ENCODE measurements at places on chromosomes 11 and 22. TPM values are rescaled to one million over a fixed set of nuclear protein-coding genes. Genes with fewer than 3 reads are reported as not detected.

KRTAP5-8 gene
- total RNA-seq = not detected

KRTAP5-10 gene
- total RNA-seq = not detected

SYT7 gene
- 0.59 TPM for total RNA-seq

LINC01488 gene
- total RNA-seq = not detected

HTR3A gene
- total RNA-seq = not detected

MYO7A gene
- 0.18 TPM for total RNA-seq

AGBL2 gene
- total RNA-seq = 2.0 TPM

SUSD2 gene
- total RNA-seq = 0.28 TPM

IGSF22 gene
- total RNA-seq = not detected

H19 gene
- total RNA-seq = 4.6 TPM

SLN gene
- total RNA-seq = not detected

MPZL2 gene
- total RNA-seq = 1.2 TPM

MPEG1 gene
- total RNA-seq = not detected

SPDYC gene
- not detected for total RNA-seq

DEPDC5 gene
- 11.6 TPM for total RNA-seq

PRR5L gene
- total RNA-seq = 23.2 TPM

TMEM123 gene
- total RNA-seq = 87.6 TPM

SCGB1D2 gene
- total RNA-seq = not detected

OR51B5 gene
- total RNA-seq = 0.30 TPM

TMEM45B gene
- not detected for total RNA-seq

UPB1 gene
- total RNA-seq = 0.30 TPM

MIAT gene
- total RNA-seq = 1.2 TPM

OR8D1 gene
- not detected for total RNA-seq

SLC22A25 gene
- total RNA-seq = not detected

PDE2A gene
- 1.3 TPM for total RNA-seq

UPK3A gene
- not detected for total RNA-seq

SLC22A24 gene
- total RNA-seq = not detected

OR4A16 gene
- total RNA-seq = not detected

STK33 gene
- total RNA-seq = 4.3 TPM

SCGB1D1 gene
- total RNA-seq = not detected

MEI1 gene
- total RNA-seq = 0.28 TPM

LRRC51 gene
- 4.3 TPM for total RNA-seq

KDM4E gene
- not detected for total RNA-seq

CNTF gene
- 3.1 TPM for total RNA-seq

SLC43A3 gene
- total RNA-seq = 49.6 TPM

TEX12 gene
- total RNA-seq = 0.30 TPM

ZP1 gene
- 0.60 TPM for total RNA-seq

TRIM6 gene
- 8.7 TPM for total RNA-seq

SCUBE1 gene
- total RNA-seq = not detected

DRD4 gene
- total RNA-seq = not detected

ABTB2 gene
- total RNA-seq = 14.2 TPM

PARVG gene
- not detected for total RNA-seq

MYBPC3 gene
- total RNA-seq = not detected

UBASH3B gene
- total RNA-seq = 19.0 TPM

CBLIF gene
- not detected for total RNA-seq

UBQLN3 gene
- not detected for total RNA-seq

HEPACAM gene
- not detected for total RNA-seq

Data from smooth muscle cell of the umbilical artery (primary cell).